ENCODE measurements at places on chromosomes 11 and 22. TPM values are rescaled to one million over a fixed set of nuclear protein-coding genes. Genes with fewer than 3 reads are reported as not detected.

GRCh38 chr11:206526-207207 is 532 bp downstream of the BET1L start:
- DNase-seq = peak; percentile 59

DNA sequence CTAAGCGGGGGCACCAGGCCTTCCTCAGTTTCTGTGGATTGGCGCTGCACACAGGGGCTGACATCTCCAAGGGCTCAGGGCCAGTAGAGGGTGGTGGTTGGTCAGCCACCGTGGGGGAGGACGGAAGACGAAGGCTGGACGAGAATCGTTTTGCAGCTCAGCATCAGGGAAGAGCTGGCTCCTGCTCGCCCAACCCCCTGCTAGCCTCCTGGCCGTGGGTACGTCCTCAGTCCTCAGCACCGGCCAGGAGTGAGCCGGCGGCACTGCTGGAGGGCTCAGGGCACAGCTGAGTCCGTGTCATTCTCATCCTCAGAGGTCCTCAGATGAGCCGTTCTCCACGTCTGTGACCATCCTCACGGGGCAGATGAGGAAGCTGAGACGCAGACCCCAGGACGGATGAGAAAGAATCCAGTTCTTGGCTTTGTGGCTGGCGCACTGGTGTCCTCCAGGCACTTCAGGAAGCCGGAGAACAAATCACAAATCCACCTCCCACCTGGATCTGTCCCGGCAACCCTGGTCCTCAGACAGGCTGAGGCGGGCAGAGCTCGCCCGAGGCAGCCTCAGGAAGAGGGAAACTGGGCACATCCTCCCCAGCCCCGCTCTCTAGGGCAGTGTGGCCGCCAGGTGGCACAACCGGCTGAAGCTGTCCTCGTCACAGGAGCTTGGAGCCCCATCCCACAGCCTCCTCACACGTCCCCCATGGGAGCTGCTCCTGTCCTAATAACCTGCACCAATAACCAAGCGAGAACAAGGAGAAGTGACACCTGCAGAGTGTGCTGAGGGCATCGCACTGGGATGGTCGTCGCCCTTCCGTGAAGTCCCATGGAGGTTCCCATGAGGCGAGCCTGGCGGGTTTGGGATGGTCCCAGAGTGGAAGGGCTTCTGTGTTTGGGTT is 393.7 kb downstream of the BRD1 start:
- no peak for DNase-seq

The ZNF408 gene
- 9.6 TPM for total RNA-seq

The KDELR3 gene
- 8.0 TPM for total RNA-seq

GRCh38 chr11:122341477-122341876 is 225.5 kb upstream of the BLID start:
- DNase-seq = no peak

The OR51E2 gene
- total RNA-seq = not detected

DNA sequence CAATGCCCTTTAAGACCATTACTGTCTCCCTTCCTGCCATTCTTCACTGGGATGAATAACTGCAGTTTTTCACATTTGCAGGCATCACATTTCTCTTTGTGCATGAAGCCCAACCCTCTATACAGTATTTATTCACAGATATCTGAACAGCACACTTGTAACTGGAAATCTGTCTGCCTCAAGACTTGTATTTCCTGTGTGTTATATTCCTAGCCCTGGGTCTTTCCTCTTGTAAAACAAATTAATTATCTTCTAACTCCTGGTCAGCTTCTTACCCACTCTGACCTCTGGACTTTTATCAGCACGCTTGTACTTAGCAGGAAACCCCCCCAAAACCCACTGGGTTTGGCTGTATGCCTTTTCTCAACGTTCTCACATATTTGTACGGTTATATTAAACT is 2.0 kb downstream of the CSRP3 start:
- DNase-seq = no peak

GRCh38 chr11:5928271-5928670 is 13.8 kb upstream of the OR56A3 start:
- no peak for DNase-seq

The C11orf16 gene
- not detected for total RNA-seq

DNA sequence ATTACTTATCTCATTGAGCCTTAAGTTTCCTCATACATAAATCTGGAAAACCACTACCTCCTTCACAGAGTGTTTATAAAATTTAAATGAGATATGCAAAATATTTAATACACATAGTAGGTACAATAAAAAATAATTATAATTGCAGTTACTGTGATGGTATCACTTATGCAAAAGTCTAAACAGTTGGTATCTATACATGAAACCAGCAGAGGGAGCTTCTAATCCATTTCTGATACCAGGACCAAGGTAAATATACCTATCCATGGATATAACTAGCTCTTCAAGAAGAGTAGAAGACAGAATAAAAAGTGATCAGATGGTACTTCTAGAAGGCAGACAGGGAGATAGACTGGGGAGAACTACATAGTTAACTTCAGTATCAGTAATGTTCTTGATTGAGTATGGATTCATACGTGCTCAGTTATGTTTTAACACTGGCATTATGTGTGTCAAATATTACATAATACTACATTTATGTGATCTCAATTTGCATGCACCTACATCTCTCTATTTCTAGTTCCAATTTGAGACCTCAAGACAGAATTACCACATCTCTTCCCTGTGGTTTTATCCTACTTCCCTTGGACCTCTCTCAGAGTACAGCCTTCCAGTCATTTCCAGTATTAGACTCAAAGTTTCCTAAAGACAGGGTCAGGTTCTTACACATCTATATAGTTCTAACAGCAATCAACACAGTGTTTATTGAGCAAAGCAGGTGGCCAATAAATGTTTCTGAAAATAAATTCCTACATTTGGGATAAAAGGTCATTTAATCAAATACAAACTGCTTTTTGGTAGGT is 13.7 kb upstream of the TSG101 start:
- DNase-seq = no peak

The FAM180B gene
- 0.89 TPM for total RNA-seq

GRCh38 chr22:44576311-44577260 is 78.6 kb upstream of the RTL6 start:
- DNase-seq = no peak

The WDR74 gene
- 26.8 TPM for total RNA-seq

DNA sequence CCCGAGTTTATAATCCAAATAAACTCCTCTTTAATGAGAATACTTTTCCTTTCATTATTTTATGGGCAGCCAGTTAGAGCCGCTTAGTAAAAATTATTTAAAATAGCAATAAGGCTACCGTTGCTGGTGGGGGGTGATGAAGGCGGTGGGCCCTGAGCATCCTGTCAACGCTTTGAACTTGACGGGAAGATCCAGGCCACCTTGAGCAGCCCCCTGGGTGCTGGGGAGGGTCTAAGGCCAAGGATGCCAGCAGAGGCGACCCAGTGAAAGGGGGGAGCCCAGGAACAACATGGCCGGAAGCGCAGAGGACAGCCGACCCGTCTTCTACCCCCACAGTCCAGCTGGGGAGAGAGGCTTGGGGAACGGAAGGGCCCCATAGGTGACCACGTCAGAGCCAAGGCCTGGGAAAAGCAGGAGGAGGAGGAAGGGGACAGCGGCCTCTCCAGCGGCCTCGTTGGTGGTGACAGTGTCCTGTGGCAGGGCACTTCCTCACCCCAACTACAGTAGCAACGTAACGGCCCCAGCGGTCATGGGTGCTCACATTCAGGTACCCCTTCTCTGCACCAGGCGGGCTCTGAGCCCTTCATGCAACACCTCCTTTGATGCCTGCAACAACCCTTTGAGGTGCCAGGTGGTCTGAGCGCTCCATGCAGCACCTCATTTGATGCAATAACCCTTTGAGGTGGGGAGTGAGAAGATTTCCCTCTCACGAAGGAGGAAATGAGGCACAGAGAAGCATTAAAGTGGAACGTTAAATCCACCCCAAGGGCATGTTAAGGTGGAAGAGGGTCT is 695.3 kb downstream of the TBC1D22A start:
- DNase-seq = no peak

The TMPRSS6 gene
- not detected for total RNA-seq

GRCh38 chr22:41401781-41402648 is 20.3 kb downstream of the TEF start:
- peak; percentile 77 for DNase-seq

The KDM4E gene
- not detected for total RNA-seq

The MYBPC3 gene
- 1,210 TPM for total RNA-seq

The FXYD2 gene
- 0.78 TPM for total RNA-seq

The SHANK3 gene
- 8.2 TPM for total RNA-seq

DNA sequence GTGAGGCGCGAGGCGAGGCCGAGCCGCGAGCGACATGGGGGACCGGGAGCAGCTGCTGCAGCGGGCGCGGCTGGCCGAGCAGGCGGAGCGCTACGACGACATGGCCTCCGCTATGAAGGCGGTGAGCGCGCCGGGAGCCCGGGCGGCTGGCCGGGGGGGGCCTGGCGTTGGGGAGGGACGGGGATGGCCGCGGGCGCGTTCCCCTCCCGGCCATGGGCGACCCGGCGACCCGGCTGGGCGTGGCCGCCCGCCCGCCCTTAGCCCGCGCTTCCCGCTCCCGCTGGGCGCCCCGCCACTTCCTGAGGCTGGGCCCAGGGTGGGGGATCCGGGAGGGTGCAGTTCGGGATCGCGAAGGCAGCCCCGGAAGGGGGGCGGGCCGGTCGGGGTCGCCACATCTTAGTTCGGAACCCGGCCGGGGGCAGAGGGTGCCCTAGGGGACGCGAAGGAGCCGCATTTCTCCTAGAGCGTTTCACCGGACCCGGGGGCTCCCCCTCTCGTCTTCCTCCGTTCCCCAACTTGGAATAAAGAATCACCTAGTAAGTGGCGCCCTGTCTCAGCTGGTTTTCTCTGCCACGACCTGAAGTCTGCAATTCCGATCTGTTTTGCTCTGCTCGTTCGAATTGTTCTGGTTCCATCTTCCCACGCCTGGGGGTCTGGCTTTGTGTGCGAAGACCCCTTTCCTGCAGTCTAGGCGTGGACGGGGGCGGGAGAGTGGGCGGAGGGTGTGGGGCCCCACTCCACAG is 536 bp downstream of the YWHAH start:
- peak; percentile 60 for DNase-seq

GRCh38 chr22:20029550-20030225 is 8.8 kb downstream of the TANGO2 start:
- DNase-seq = no peak
